Posterior vena cava (tissue), 2 donors: ENCODE measurements at places on chromosomes 5 and 9. TPM values are rescaled to one million over a fixed set of nuclear protein-coding genes. Genes with fewer than 3 reads are reported as not detected.

LCN9 gene
- not detected for total RNA-seq

PCDHB4 gene
- 4.1 TPM for total RNA-seq

SPOCK1 gene
- total RNA-seq, result 100 TPM

KLHL3 gene
- total RNA-seq, result 11.4 TPM

CA9 gene
- total RNA-seq, result not detected

C9 gene
- 0.19 TPM for total RNA-seq

TAF11L13 gene
- total RNA-seq, result not detected

LECT2 gene
- not detected for total RNA-seq

FAM221B gene
- total RNA-seq, result not detected

ANKRD18B gene
- total RNA-seq, result not detected

MSMP gene
- total RNA-seq, result not detected

RNF183 gene
- not detected for total RNA-seq

CARD6 gene
- total RNA-seq, result 14.9 TPM

LHX6 gene
- total RNA-seq, result 23.6 TPM

RNF180 gene
- total RNA-seq, result 49.6 TPM

OBP2B gene
- total RNA-seq, result not detected

IFNK gene
- not detected for total RNA-seq

C1QTNF2 gene
- 7.1 TPM for total RNA-seq

GLDC gene
- 0.32 TPM for total RNA-seq

TERT gene
- not detected for total RNA-seq

CTXN3 gene
- total RNA-seq, result not detected

PIP5K1B gene
- 2.7 TPM for total RNA-seq

MSH3 gene
- total RNA-seq, result 13.0 TPM

TIMD4 gene
- total RNA-seq, result 0.42 TPM

DDX4 gene
- total RNA-seq, result not detected

DRD1 gene
- total RNA-seq, result 0.14 TPM

ADRB2 gene
- 3.3 TPM for total RNA-seq

HTR4 gene
- total RNA-seq, result 0.33 TPM

TICAM2 gene
- 7.9 TPM for total RNA-seq

PRLR gene
- 2.5 TPM for total RNA-seq

PRRX2 gene
- total RNA-seq, result 20.8 TPM

GPSM1 gene
- total RNA-seq, result 13.8 TPM

ARID3C gene
- total RNA-seq, result not detected

PITX1 gene
- total RNA-seq, result 0.97 TPM

TJP2 gene
- total RNA-seq, result 83.5 TPM

BSPRY gene
- total RNA-seq, result 0.14 TPM

FAM153A gene
- 3.4 TPM for total RNA-seq

PCDHGA11 gene
- 4.6 TPM for total RNA-seq

F2RL2 gene
- total RNA-seq, result 0.28 TPM

SH3PXD2B gene
- 85.2 TPM for total RNA-seq

OR13F1 gene
- total RNA-seq, result not detected
